ENCODE measurements at places on chromosomes 12 and 14.

DNA sequence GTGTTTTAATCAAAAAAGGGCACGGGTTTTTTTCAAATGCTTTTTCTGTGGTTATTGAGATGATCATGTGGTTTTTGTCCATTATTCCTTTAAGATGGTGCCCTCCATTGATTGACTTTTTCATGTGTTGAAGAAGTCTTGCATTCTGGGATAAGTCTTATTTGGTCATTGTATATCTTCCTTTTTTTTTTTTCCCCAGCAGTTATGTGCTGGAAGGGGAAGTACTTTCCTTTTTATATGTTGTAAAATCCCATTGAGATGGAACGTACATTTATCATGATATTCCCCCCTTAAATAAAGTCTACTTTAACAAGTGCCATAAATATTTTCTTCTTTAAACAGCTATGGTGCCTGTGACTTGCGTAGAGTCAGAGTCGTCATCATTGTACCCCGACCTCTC lies 24.8 kb upstream of the MUCL1 start:
- DNase-seq = no peak

DNA sequence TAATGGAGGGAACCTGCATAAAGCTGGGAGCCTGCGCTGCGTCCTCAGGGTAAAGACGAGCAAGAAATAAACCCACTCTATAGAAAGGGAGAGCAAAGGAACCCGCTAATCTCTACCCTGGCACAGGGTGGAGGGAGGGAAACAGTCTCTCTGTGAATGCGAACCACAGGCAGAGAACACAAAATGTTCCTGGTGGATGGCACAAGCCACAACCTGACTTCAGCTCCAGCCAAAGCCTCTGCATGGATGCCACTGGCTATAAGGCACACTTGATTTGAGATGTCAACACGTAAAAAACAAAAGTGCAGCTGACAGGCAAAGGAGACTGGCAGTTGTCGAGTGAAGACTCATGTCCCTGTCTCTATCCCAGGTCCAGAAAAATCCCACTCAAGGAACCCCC lies 32.4 kb downstream of the CHGA start:
- no peak for DNase-seq

DNA sequence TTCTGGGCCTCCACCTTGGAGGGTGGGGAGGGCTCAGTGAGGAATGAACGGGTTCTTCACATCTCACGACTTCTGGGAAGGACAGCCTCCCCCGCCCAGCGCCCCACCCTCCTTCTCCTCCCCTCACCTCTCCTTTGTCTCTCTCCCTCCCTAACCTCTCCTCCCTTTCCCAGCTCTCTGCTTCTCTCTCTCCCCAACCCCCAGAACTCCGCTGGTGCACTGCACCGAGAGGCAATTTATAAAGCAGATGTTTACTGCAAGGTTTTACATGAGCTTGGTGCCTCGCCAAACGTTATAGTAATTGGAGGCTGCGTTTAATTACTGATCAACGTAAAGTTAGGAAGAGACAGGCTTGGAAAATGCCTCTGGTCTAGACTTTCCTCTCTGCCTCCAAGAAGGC lies 42.9 kb upstream of the FAM222A start:
- DNase-seq = no peak

DNA sequence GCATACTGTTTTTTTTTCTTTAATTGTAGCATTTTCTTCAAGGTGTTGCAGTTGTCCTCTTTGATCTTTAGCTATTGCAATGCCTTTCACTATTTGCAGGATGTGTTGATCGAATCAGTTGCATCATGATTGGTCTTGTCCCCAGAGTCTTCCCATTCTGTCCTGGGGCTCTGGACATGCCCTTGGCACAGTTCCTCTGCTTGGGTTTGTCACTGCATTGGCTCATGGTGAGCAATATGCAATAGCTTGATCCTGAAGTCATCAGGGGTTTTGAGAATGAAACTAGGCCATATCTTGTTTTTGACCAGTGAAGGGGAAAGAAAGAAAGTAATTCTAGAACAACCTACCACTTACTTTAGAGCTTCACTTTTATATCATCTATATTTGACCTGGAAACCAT lies 281.5 kb downstream of the TMEM117 start:
- DNase-seq = no peak

DNA sequence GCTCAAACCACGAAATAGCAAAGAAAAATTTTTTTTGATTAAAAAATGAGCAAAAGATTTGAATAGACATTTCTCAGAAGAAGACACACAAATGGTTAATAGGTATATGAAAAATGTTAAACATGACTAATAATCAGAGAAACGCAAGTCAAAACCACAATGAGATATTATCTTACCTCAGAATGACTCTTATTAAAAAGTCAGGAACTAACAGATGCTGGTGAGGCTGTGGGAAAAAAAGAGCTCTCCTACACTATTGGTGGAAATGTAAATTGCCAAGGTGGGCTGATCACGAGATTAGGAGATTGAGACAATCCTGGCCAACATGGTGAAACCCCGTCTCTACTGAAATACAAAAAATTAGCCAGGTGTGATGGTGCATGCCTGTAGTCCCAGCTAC lies 315.5 kb upstream of the FLRT2 start:
- DNase-seq = no peak

- DNase-seq = peak; percentile 1
Measured at GRCh38 chr12:102883204-102883799, 33.7 kb downstream of the PAH start.

- no peak for DNase-seq
Measured at GRCh38 chr14:35727764-35728163, 81.3 kb downstream of the RALGAPA1 start.

- DNase-seq = no peak
Measured at GRCh38 chr12:98243190-98243589, 272.2 kb upstream of the TMPO start.

DNA sequence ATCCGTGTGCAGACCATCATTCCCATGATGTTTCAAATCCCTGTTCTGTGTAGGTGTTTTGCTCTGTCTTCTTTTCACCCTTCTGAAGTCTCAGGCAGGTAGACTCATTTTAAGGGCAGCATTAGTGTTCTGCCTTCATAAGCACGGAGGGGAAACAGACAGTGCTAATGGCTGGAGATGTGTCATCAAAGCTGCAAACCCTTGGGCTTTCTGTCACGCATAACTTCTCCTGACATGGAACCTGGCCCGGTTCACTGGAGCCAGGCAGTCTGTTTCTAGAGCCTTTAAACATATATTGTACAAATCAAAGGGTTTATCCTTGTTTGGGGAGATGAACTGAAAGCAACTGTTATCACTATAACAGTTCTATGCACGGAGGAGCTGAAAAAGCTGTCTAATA lies 141.4 kb downstream of the TMEM132D start:
- no peak for DNase-seq

DNA sequence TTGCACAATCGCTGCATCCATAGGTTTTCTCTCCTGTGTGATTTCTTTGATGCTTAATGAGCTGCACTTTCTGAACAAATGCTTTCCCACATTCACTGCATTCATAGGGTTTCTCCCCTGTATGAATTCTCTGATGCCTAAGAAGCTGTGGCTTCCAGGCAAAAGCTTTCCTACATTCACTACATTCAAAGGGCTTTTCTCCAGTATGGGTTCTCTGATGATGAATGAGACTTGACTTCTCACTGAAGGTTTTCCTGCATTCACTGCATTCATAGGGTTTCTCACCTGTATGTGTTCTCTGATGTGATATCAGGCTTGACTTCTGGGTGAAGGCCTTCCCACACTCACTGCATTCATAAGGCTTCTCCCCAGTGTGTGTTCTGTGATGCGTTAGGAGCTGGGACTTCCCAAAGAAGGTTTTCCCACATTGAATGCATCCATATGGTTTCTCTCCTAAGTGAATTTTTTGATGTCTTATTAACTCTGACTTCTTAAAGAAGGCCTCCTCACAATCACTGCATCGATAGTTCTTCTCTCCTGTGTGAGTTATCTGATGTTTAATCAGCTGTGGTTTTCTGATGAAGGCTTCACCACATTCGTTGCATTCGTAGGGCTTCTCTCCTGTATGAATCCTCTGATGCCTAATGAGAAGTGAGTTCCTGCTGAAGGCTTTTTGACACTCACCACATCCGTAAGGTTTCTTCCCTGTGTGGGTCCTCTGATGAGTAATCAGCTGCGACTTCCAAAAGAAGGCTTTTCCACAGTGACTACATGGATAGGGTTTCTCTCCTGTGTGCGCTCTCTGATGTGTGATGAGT lies 30.3 kb downstream of the ZNF605 start:
- no peak for DNase-seq

GRCh38 chr14:66859063-66859671 lies 330.1 kb upstream of the GARIN2 start:
- no peak for DNase-seq
